A549 treated with Hydrocortisone at 1 μM for 4 hours (cell line): ENCODE measurements at places on chromosomes 7 and 10. TPM values are rescaled to one million over a fixed set of nuclear protein-coding genes. Genes with fewer than 3 reads are reported as not detected.

The OR2A12 gene
- total RNA-seq, result not detected in 5 replicates

The SLC16A12 gene
- 0.43 to 0.89 TPM (median 0.55 TPM) in 5 replicates for total RNA-seq

The HOXA5 gene
- total RNA-seq, result 4.1 to 5.9 TPM (median 4.2 TPM) in 5 replicates

The CPVL gene
- total RNA-seq, result 0.09 to 0.37 TPM (median 0.18 TPM) in 5 replicates

The GSTO2 gene
- total RNA-seq, result 1.7 to 2.4 TPM (median 1.9 TPM) in 5 replicates

The SEC61G gene
- total RNA-seq, result 346 to 394 TPM (median 379 TPM) in 5 replicates

The USP6NL gene
- 9.7 to 13.6 TPM (median 11.9 TPM) in 5 replicates for total RNA-seq
